ENCODE measurements at places on chromosomes 12 and 14. TPM values are rescaled to one million over a fixed set of nuclear protein-coding genes. Genes with fewer than 3 reads are reported as not detected.

The WNT5B gene
- 0.34 TPM for total RNA-seq

DNA sequence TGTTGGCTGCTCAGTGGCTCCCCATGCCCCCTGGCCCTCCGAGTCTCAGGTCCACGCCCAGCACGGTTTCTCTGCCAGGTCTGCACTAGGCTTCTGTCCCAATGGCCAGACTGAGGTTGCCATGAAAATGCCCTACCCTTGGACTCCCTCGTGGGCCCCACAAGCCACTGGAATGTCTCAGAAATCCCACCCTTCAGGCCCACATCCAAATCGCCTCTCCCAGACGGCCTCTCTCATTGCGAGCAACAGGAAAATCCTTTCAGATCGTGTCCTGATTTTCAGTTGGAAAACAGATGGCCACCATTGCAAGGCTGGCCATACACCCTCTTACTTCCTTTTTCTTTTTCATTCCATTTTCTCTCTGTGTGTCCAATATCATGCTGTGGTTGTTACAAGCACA is 77.3 kb downstream of the IRF2BPL start:
- no peak for DNase-seq

- DNase-seq: no peak
Observed at GRCh38 chr14:99517643-99518381, 36.6 kb downstream of the CCNK start.

The TMEM52B gene
- total RNA-seq: not detected

DNA sequence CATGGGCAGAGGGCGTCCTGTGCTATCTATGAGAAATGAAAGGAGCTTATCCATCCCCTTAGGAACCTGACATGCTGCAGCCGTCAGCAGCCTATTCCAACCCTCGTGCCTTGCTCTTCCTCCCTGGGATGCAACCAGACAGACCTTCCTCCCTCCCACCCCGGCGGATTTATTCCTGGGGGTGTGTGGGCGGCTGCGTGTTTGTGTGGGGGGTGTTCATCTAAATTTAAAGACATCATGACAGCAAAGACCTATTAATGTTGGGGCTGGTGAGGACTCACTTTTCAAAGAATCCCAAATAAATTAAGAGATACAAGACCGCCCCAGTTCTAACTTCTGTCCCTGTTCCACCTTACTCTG is 52.0 kb downstream of the WSCD2 start:
- no peak for DNase-seq

GRCh38 chr14:94819531-94819930 is 49.6 kb upstream of the GSC start:
- DNase-seq: peak; percentile 38

DNA sequence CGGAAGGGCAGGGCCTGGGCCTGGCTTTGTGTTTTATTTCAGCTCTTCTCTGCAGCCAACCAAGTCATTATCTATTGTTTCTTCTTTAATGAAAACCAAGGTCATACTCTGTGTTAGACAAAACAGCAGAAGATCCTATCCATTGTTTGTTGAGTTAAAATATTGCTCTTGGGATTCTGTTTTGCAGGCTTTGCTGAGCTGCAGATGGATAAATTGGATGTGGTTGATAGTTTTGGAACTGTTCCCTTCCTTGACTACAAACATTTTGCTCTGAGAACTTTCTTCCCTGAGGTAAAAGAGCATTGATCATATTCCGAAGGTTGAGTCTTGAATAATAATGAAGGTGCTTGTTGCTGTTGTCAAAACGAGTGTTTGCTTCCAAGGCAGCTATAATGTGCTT is 106.6 kb downstream of the PLXNC1 start:
- no peak for DNase-seq

GRCh38 chr12:57135527-57136326 is 7.4 kb downstream of the LRP1 start:
- DNase-seq: no peak

DNA sequence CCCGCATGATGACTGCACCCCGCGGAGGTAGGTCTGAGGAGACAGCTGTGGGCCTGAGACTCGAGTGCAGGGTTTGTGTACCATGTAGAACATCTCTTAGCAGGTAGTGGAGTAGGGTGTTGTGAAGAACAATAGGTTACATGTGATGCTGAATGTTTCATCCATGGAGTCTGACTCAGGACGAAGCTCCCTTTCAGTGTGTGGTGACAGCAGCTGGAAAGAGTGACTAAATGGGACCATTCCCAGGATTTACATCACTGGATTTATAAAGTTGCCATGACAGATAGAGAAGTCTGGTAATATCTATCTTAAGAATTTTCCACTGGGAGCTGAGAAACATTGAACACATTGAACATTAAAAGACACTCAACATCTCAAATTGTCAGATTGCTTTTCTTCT is 259.6 kb upstream of the RGS6 start:
- DNase-seq: no peak

- DNase-seq: peak; percentile 28
Observed at GRCh38 chr12:89663577-89664357, 44.9 kb downstream of the ATP2B1 start.

DNA sequence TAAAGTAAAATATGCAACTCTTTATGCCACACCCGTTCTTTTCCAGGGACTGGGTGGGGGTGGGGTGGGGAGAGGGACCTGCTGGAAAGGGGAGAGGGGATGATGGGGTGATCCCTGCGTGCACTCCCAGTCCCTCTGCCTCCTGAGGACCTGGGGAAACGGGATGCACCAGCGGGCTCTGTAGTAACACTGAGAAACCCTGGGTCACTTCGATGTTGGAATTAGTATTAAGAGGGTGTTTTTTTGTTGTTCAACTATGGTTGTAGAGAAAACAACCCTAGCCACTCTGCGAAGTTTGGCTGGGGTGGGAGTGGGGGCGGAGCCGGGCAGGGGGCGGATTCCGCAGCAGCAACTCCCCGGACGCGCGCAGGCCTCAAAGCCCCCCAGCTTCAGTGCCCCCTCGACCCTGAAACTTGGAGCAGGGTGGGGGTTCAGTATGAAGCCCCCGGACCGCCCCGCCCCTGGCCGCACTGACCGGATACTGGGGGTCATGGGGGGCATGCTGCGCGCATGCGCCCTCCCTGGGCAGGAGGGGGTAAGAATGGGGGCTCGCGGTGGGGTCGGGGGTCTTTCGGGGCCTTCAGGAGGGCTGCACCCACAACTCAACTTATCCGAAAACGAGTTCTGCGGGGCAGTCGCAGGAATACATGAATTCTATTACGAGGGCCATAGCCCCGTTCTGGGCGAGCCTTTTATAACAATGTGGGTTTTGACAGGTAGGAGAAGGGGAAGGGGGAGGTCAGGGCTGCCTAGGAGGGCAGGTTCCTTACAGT is 1.3 kb upstream of the ARHGEF25 start:
- no peak for DNase-seq

The MARCHF9 gene
- 19.8 TPM for total RNA-seq

The SERPINA5 gene
- total RNA-seq: not detected

GRCh38 chr14:50260511-50260910 is 29.1 kb upstream of the SOS2 start:
- peak; percentile 61 for DNase-seq

DNA sequence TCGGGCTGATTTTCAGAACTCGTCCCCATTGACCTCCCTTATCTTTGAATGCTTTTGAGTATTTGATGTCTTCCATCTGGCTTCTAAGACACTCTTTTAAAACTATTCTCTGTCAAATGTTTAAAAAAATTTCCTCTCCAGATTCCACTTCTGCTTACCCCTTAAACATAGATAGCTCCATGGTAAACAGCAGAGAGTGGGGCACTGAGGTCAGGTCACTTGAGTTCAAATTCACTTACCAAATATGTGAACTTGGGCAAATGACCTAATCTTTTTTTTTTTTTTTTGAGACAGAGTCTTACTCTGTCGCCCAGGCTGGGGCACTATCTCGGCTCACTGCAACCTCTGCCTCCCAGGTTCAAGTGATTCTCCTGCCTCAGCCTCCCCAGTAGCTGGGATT is 126.8 kb upstream of the CPSF6 start:
- no peak for DNase-seq

The KRT2 gene
- total RNA-seq: not detected

The HOXC12 gene
- total RNA-seq: 6.1 TPM

- DNase-seq: no peak
Observed at GRCh38 chr12:101919447-101919846, 42.1 kb downstream of the DRAM1 start.

- no peak for DNase-seq
Observed at GRCh38 chr12:49108958-49109404, 1.7 kb downstream of the LMBR1L start.

The CSRP2 gene
- total RNA-seq: 59.6 TPM

DNA sequence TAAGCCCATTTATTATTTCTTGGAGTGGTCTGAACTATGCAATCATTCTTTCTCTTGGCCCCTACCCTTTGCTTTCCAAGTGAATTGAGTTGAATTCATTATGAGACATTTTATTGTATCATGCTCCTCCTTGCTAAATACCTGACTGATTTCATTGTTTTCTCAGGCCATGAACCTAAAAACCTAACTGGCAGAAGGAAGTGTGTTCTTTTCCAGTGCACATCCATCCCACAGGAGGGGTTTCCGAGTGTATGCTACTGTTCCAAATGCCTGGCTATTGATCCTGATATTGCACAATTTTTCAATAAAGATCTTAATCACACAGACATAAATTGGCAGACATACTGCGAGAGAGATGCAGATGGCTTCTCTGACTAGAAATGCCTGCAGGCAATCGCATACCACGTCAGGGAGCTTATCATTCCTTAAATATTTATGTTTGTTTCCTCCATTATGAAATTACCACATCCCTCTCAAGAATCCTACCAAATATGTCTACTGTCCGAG is 162.2 kb upstream of the EGLN3 start:
- peak; percentile 33 for DNase-seq

DNA sequence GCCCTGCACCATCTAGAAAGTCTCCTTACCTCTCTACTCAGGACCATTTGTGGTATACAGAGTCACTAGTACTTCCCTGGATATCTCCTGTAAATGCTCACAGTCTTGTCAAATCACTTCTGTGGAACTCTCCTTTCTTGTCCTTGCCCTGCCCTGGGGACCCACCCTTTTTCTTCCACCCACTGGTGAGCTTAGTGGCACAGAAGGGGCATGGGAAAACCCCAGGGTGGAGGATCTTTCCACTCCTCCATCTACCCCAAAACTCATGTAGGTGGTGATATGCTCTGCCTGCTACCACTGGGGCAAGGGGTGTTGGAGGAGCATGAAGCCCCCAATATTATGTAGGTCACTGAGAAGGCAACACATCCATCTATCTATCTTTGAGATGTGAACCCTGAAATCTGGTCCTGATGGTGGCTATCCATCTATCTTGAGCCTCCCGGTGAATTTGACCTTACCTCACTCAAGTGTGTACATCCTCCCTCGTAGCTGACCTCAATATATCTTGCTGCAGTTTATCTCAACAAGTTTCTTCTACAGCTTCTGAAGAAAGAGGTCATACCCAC is 943 bp downstream of the TESPA1 start:
- DNase-seq: no peak

- DNase-seq: no peak
Observed at GRCh38 chr14:60245380-60246177, 3.4 kb upstream of the PPM1A start.

The TPH2 gene
- total RNA-seq: 0.82 TPM

GRCh38 chr12:94889445-94890210 is 113.9 kb downstream of the NDUFA12 start:
- no peak for DNase-seq

The GALNT6 gene
- 0.26 TPM for total RNA-seq

The DPF3 gene
- total RNA-seq: 15.7 TPM

GRCh38 chr12:54562750-54563356 is 13.5 kb downstream of the PDE1B start:
- no peak for DNase-seq

The SLC10A1 gene
- total RNA-seq: not detected

GRCh38 chr14:89564286-89564957 is 147.4 kb upstream of the FOXN3 start:
- no peak for DNase-seq

The NID2 gene
- total RNA-seq: 12.6 TPM

The GRIP1 gene
- total RNA-seq: 1.9 TPM

The FBLN5 gene
- 10.7 TPM for total RNA-seq

- DNase-seq: no peak
Observed at GRCh38 chr14:93032421-93032936, 83.2 kb downstream of the ITPK1 start.

The TCHP gene
- total RNA-seq: 40.4 TPM

DNA sequence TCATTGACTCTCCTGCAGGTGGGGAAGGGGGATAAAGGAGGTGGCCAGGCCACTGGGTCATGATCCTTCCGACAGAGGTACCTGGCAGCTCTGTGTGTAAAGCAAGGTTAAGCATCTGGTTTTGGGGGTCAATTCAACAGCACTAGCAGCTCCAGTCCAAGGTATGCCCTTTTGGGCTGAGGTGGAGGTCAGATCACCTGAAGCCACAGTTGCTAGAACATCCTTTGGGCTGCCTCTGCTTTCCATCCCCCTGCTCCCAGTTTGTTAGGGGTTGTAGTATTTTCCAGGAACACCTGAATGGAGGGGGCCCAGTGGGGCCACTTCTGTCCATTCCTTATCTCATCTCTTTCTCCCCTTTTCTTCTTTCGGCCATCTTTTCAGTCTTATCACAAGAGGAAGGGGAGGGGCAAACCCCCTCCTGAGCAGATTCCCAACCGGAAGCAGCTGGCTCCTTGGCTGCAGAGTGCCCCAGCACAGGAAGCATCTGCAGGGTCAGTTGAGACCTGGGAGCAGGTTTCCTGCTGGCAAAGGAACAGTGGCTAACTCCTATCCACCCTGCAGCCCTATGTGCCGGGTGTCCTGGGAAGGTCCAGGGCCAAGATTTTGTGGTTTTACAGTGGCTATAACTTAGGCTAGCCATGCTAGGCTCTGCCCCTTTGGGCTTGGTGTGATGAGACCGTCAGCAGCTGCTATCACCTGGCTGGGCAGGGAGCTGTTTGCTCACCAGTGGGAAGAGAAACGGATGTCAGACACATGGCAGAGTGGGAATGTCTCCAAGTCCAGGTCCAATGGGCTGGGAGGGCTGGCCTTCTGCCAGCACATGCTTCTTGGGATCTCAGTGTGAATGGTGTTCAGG is 40.2 kb downstream of the SH2B3 start:
- DNase-seq: peak; percentile 82

DNA sequence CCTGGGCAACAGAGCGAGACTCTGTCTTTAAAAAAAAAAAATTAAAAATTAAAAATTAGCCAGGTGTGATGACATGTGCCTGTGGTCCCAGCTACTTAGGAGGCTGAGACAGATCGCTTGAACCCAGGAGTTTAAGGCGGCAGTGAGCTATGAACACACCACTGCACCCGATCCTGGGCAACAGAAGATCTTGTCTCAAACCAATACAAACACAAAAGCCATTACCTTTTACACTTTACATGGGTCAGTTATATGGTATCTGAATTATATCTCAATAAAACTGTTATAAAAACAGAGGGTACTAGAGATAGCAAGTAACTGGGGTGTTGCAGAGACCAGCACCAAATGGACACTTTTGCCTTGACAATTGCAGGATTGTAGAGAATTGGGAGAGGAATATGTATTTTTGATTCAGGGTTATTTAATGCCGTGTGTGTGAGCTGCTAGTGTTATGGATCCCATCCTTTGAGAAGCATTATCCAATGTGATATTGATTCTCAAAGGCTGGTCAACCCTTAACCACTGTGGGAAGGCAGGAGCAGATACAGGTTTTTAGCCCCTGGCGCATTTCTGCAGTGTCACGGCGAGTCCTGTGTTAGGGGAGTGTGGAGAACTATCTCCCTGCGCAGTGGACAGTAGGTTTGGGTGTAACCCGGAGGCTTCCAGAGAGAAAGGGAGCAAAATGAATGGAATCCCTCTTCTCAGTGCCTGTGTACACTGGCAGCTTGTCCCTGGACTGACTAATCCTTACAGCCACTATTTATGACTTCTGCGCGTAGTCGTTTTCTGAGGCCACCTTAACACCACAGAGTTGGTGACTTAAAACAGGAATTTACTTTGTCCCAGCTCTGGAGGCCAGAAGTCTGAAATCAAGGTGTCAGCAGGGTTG is 4.3 kb downstream of the PSMD9 start:
- DNase-seq: no peak
